ENCODE measurements at places on chromosomes 7 and 10. TPM values are rescaled to one million over a fixed set of nuclear protein-coding genes. Genes with fewer than 3 reads are reported as not detected.

- no peak for DNase-seq
Observed at GRCh38 chr10:47415520-47416304, 31.6 kb upstream of the ZNF488 start.

GRCh38 chr7:55325371-55325792, 39.8 kb upstream of the LANCL2 start:
- no peak for DNase-seq

DNA sequence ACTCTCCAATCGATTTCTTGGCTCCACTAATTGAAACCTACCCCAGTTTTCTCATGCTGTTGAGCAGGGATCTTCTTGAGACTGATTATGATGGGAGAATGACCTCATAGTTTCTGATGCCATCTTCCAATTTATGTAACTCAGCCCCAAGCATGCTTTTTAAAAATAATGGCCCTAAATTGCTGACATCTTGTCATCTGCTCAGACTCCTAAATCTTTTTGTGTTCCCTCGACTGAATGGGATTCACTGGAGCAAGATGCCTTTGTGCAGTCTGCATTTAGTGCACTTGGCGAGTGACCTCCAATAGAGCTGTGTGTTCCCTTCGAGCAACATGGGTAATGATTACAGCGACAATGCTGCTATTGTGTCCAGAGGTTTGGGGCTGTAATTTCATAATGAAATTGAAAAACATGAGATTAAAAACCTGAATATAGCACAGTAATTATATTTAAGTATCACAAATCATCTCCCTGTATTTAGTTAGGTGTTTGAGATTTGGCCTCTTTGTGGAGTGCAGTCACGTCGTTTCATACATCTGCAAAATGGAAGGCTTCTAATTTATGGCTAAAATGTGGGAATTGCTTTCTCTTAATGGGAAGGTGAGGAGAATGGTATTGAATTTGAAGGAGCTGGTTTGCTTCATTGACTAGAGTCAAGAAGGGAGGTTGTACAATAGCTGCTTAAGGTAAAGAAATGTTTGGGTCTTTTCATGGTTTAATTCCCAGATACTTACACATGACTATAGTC, 192.9 kb downstream of the AUTS2 start:
- no peak for DNase-seq

DNA sequence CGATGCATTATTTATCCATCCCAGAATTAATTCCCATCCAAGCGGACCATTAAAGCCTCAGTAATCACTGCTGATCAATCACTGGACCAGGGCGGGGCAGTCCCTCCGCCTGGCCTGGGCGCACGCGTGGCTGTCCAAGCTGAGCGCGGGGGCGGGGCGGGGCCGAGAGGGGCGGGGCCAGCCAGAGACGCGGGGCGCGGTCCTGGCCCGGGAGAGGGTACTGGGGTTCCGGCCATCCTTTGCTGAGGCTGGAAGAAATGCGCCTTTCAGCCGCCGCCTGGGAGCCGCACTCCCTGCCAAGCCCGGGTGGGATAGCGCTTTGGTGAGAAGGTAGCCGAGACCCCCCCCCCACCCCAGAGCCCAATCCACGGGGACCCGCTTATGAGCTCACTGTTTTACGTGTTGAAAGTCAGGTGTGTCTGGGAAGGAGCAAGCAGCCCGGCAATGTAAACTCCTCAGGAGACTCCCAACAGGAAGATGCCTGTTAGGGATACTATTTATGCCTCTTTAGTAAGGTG, at the start of gene ARHGAP22:
TSS of gene ARHGAP22 (minus strand) at position 83 of the 518 bp plus-strand sequence. CDS start 277 bp downstream, outside the sequence.
- DNase-seq, result peak; percentile 86

DNA sequence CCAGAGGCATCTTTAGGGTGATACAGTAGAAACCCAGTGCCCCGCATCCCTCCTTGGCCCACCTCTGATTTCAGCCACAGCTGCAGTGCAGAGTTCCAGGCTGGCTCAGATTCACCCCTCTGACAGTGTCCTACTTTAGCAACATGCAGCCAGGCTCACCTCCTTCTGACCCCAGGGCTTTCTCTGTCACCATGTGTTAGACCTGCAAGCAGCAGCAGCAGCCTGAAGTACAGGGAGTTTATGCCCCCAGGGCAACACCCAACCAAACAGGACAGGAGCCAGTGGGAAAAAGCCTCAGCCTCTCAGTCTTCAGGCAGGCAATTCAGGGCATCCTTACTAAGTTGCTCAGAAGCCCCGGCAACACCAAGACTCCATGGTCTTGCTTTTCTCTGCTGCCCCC, 109.0 kb upstream of the PLXNA4 start:
- DNase-seq, result no peak

DNA sequence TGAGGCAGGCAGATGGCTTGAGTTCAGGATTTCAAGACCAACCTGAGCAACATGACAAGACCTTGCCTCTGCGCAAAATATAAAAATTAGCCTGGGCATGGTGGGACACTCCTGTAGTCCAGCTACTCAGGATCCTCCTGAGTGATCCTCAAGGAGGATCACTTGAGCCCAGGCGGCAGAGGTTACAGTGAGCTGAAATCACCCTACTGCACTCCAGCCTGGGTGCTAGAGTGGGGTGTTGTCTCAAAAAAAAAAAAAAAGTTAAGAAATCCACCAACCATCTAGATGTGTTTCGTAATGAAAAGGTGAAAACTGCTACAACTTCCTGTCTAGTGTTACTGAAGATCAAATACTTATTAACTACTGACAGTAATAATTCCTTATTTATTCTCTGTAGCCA, 8.1 kb downstream of the GLCCI1 start:
- no peak for DNase-seq

- DNase-seq, result no peak
Observed at GRCh38 chr10:76969366-76969948, 668.2 kb downstream of the KCNMA1 start.

DNA sequence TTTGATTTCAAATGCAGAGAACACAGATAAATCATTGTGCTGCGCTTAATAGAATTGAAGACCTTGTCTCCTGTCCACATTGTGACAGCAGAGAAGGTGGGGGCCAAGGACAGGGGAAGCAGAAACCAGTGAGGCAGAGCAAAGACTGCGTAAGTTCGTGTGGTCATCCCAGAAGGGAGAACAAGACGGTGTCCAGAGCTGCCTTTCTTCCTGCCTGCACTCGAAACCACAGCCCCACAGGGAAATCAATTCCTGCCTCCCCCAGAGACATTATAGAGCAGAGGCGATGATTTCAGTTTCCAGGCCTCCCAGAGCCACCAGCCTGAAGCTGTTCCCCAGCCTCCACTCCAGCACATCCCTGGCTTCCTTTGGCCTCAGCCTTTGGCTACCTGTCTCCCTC, 39.7 kb upstream of the UCN3 start:
- no peak for DNase-seq

DNA sequence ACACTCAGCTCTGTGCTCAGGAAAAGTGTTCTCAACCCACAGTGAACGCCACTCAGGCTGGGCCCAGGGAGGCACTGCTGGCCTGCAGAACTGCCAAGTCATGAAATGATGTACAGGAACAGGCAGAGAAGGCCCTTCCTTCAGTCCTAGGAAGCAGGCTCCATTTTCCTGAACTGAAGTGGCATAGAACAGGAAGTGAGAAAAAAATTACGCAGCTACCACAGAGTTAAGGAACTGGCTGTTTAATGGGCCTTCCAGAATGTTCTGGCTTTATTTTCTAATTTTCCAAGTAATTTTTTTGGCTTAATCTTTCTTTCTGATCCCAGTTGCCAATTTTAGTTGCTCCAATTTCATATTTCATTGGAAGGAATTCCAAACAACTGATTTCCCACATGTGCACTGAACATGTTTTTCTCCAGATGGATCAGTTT, 39.3 kb downstream of the LRRC18 start:
- no peak for DNase-seq

DNA sequence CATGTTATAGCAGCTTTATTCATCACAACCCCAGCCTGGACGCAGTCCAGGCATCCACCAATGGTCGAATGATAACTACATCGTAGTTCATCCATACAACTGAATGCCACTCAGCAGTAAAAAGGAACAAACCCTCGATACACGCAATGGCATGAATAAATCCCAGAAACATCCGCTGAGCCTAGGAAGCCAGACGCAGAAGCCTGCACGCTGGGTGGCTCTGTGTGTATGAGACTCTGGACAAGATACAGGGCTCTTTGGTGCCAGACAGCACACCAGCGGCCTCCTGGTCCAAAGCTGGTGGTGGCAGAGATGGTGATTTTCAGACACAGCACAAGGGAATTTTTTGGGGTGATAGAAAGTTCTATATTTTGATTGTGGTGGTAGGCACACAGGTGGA, 10.0 kb upstream of the CRYGN start:
- DNase-seq, result no peak

- no peak for DNase-seq
Observed at GRCh38 chr7:22142572-22142971, 196.9 kb upstream of the CDCA7L start.

DNA sequence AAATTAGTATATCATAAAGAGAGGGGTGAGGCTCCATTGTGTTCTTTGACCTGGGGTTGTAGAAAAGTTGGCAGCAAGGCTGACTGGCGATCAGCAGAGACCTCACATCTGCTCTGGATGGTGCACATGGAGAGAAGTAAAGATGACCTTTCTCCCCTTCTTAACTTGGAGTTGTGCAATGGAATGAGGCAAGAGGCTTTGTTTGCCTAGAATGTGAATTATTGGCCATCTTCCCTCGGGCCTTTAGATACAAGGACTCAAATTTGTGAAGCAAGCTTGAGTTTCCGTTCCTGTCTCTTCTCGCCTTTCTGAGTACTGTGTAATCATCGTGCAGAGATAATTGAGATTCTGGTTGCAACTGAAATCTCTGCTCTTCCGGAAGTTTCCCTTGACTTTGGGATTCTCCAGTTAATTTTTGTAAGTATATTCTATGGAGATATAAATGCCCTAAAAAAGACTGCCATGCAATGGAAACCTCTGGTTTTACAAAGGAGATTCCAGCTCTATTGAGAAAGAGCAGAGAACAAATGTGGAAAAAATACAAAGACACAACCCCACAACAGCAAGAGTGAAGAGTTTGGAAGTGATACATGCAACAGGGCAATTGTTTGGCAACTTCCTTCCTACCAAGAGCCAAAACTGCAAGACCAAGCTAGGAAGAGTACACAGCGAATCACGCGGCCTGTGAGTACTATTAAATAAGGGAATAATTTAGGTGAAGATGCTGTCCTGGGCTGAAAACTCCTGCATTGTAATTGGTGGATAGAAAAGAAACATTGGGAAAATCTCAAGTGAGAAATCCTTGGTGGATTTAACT, 542.3 kb upstream of the NRP1 start:
- DNase-seq, result no peak

GRCh38 chr7:4634166-4634565, 47.9 kb upstream of the FOXK1 start:
- DNase-seq, result peak; percentile 60

- DNase-seq, result no peak
Observed at GRCh38 chr10:14403881-14404623, 73.3 kb upstream of the FRMD4A start.

DNA sequence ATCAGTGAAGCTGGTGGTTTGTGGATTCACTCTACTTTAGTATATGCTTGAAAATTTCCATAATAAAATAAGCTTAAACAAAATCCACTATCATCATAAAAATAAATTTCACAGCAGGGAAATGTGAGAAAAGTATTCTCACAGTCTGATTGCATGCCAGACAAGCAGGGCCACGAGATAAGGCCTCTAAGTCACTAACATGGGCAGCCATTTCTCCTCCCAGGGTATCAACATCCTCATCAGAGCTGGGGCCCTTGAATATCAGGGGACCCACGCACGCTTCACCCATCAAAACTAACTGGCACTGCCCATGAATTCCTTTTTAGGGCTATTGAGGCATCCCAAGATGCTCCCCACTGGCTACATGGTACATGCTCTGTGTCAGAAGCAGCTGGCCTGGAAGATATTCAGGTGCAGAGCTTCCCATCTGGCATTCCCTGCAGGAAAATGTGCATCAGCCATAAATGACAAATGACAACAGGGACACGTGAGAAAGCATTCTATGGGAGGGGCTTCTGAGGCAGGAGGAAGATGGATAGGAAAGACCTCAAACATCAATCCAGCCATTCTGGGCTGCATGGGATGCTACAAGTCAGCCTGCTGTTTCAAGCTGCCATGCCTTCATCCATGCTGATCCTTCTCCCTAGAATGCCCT, 17.4 kb downstream of the CCDC6 start:
- no peak for DNase-seq

- DNase-seq, result no peak
Observed at GRCh38 chr7:102005933-102006480, 188.6 kb downstream of the CUX1 start.

DNA sequence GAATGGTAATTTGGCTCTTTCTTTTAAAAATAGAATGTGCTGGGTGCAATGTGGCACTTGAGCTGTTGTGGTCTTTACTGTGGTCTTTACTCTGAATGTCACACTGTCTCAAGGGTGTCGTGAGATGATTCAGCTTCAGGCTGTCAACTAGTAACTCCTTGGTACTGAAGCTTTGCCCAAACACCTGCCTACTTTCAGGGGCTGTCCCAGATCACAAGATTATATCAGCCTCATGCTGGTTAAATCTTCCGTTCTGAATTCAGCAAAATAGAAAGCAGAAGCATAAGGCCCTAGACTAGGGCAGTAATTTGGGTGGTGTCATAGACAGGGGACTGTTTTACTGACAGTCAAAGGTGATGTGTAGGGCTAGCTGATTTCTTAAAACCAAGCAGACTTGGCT, 110.9 kb downstream of the BAMBI start:
- no peak for DNase-seq

DNA sequence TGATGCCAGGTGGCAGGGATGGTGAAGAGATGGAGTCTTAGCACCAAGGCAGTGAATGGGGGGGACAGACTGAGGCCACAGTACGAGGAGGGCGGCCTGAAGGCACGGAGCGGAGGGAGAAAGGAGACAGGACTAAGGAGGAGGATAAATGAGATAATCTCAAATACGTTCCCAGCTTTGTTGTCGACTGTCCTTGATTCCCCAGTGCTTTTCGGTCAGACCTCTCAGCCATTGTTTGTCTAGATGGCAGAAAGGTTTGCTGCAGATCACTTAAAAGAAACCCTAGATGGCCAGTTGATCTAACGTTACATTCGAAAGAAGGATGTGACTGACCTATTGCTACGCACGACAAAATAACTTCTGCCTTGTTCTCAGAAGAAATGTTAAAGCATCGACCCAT, 479.0 kb downstream of the GATA3 start:
- no peak for DNase-seq

DNA sequence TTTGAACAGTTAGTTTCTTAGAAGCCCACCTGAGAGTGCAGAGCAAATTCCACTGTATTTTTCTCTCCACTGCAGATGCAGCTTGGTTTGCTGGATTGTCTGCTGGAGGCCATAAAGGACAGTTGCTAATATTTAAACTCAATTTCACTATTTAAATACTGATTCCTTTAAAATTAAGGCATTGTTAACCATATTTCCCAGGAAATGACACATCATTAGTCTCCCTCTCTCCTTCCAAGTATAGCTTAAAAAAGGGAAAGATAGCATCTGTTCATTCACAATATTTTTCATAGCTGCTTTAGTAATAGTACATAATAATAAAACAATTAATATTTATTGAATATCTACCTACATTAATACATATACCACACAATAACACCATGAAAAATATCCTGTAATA, 252.9 kb downstream of the HGF start:
- no peak for DNase-seq

Gene ZNF138
- total RNA-seq, result 6.9 TPM

Gene ANXA8
- total RNA-seq, result not detected

Gene OPN1SW
- not detected for total RNA-seq

Gene ITPRIP
- 36.8 TPM for total RNA-seq

Gene TFEC
- total RNA-seq, result 8.0 TPM

Gene NRG3
- 0.93 TPM for total RNA-seq

Gene OLAH
- total RNA-seq, result 1.3 TPM

Gene NACAD
- 10.4 TPM for total RNA-seq

Gene PNLIP
- 4.8 TPM for total RNA-seq

Gene LRRC72
- total RNA-seq, result not detected

Gene WASHC2C
- total RNA-seq, result 34.7 TPM

Gene LRIT1
- total RNA-seq, result not detected

Gene CALN1
- not detected for total RNA-seq

Gene PON3
- 0.74 TPM for total RNA-seq

Measured in posterior vena cava (tissue), 2 donors.